GM13976 (cell line): ENCODE measurements at places on chromosomes 7 and 10.

DNA sequence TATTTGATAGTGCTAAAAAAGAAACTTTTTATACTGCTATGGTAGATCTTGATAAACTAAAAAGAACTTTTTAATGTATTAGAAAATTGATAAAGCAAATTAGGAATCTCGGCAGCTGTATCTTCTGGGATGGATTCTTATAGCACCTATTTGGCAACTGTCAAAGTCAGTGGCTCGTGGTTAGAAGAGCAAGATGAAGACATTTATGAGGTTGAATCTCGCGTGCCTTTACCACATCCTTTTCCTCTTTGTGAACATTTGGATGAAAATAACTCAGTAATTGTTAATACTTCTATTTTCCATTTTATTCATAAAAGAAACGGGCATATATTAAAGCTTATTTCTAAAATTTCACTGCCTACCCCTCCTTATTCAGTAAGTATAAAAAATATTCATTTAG, 76.2 kb downstream of the CYP51A1 start:
- no peak for DNase-seq

GRCh38 chr7:132187869-132188789, 388.1 kb downstream of the PLXNA4 start:
- no peak for DNase-seq

DNA sequence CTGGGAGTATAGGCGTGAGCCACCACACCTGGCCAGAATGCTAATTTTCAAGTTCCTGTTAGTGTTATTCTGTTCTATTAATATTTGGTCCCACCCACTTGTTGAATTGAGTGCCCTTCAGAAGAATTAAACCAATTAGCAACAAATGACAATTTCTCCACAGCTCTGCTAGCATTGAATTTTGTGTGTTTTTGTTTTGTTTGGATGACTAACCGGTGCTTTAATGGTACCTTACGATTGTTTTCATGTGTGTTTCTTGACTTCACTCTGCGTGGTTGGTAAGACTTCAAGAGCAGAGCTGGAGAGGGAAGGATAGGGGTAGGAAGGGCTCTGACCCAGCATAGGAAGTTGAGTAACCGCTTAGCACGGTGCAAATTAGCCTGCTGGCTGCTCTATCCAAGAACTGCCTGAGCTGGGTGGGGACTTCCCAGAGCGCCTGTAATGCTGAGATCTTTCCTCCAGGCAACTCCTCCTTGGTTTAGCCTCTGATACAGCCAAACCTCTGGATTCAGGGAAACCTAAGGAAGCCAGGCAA, 4.6 kb downstream of the ARPC1B start:
- DNase-seq: no peak

GRCh38 chr7:114718861-114719260, 203.0 kb upstream of the MDFIC start:
- DNase-seq: peak; percentile 9
